ENCODE measurements at places on chromosomes 6 and 20.

DNA sequence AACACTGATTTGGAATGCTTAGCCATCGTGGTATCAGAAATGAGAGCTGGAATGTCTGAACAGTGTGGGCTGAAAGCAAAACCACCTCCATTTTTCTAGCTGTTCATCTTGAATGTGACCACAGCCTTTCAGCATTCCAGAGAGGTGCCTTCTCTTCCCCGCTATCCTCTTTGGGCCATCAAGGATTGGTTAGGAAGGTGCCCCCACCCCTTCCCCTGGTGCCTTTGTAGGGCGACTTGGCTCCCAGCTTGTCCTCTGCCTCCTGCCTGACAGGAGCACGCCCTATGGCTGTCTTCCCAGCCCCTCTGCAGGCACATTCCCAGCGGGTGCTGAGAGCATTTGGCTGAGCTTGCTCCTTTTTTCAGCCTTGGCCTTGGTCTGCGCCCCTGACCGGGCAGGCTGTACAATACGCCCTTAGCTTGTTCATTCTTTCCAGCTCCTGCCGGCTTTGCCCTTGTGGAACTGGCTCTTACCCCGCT, 97.5 kb downstream of the ARMC2 start:
- peak; percentile 88 for DNase-seq

DNA sequence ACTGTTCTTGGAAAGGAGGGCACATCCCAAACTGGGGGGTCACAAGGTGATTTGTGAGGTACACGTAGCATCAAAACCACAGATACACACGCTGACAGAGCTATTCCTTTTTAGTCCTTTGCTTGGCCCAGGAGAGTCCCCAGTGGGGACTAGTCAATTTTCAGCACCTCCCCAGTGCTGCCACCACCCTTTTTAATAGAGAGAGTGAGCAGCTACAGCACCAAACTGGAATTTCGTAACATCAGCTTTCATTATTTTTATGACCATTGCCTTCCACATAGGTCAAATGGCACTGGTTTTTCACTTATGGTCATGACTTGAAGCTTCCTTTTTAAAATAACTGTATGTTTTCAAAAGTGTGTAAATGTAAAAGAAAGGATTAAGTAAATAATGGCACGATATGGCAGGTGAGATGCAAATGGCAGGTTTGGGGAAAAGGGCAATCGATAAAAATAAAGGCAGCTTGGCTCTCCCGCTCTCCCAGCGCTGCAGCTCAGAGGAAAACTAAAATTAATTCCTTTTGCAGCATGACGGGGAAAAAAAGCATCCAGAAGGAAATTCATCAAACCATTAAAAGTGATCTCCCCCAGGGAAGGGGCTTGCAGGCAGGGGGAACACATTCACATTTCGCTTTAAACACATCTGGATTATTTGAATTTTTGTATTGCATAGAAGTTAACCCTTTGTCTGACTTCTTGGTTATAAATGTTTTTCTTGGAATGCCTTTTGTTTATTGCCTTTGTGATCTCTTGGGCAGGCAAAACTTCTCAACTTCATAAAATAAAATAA, 95.2 kb downstream of the ANKRD60 start:
- DNase-seq, result no peak

DNA sequence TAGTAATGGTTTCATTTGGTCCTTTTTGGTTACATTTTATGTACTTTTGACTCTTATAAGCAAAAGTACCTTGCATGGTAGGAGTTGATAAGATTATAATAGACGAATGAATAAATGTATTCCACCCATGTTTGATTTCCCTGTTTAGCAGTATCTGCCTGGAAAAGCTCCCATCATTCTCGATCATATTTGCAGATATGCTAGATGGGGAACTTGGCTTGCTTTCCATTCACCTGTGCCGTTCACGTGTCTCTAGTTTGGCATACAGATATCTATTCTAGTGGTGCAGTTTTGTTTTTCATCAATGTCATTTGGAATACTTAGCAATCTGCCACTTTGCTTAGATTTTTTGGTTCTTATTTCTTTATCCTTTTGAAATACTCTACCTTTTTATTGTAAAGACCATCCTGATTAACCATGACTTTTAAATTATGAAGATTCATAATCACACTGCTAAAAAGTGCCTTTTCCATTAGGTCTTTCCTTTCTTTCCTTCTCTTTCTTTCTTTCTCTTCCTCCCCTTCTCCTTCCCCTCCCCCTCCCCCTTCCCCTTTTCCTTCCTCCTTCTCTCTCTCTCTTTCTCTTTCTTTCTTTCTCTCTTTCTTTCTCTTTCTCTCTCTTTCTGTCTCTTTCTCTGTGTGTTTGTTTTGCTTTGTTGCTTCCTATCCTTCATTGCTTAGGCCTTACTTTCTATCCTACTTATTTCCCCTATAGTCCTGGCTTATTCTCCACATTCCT, 40.4 kb downstream of the ANKS1A start:
- DNase-seq, result no peak

DNA sequence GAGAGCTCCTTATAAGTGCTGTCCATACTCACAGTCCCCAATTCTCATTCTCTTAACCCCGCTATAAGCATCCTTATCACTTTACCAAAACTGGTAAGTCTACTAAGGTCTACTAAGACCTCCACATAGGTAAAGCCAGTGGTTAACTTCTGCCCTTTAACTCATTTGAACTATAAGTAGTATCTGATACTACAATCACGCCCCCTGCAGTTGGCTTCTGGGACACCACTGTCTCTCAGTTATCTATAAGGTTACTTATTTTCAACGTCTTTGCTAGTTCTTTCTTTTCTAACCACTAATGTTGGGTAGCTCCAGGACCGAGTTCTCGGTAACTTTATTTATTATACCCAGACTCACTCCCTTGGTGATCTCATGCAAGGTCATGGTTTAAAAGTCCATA, 142.6 kb downstream of the ARHGAP18 start:
- no peak for DNase-seq

GRCh38 chr20:36541227-36541767, at the start of gene MYL9:
MYL9 (plus strand) TSS chr20:36541519; CDS start chr20:36544885, 3,366 bp downstream.
- DNase-seq, result peak; percentile 51

Measured in gastrocnemius medialis (tissue), 4 donors.